Mucosa of gallbladder (tissue), 1 donor: ENCODE measurements at places on chromosomes 12 and 14. TPM values are rescaled to one million over a fixed set of nuclear protein-coding genes. Genes with fewer than 3 reads are reported as not detected.

- peak; percentile 45 for DNase-seq
Observed at GRCh38 chr12:105748806-105749600, 389.8 kb downstream of the NUAK1 start.

DNA sequence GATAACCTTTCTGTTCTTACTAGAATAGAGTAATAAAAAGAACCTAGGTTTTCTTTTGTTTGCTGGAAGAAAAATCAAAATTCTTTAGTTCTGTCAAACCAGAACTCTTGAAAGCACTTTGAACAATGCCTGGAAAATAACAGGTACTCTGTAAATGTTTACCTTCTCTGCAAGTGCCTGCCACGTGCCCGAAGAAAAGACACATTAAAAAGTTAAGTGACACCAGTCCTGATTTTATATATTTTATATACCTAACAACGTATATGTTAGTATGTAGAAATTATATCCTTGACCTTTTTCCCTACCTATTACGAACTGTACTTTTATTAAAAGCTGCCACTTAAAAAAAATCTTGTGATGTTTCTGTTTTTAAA is 976 bp downstream of the THAP2 start:
- DNase-seq = no peak

The EML5 gene
- 1.7 TPM for total RNA-seq

DNA sequence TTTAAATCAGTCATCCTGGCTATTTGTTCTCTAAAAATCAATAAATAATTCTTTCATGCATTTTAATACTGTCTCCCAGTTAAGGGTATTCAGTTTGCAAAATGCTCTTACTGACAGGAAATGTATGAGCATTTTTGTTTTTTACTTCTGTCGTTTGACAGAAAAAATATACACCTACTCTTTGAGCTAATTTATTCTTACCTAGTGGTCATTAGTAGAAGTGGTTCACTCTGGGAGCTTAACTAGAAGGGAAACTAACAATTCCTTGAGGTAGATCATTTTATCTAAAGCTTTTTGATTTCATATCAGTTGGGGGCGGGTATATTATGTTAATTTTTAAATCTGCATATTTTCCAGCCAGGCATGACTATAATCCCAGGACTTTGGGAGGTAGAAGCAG is 33.8 kb upstream of the PAPLN start:
- no peak for DNase-seq

DNA sequence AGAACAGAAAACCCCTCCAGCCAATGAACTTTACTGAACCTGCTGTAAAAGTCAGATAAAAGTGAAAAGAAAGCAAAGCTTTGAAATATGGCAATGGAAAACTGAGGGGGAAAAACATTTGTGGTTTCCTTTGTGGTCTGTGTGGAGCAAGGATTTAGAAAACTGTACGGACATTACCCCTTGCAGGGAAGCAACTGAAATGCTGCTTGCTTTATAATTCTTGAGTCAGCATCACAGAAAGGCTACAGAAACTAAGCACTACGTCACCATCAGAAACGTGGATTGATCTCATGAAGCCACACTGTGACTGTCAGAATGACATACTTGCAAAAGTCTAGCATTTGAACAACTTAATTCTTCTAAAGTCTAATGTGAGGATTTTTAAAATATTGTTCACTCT is 2.4 kb upstream of the KCNC2 start:
- DNase-seq = no peak

The WNT1 gene
- total RNA-seq = 0.29 TPM

DNA sequence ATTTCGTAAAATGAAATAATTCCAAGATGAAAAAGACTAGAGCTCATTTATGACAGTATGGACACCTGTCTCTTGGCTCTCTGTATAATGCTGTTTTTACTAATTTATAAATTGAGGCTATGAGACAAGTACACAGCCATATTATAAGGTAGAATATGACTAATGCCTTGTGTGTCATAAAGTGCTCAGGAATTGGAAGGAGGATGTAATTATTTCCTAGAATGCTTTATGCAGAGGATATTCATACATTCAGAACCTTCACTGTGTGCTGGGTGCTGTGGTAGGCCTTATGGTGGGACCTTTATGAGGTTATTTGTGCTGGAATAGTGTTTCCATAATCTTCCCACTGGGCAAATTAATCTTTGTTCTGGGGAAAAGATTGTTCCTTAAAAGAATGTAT is 13.3 kb downstream of the PCNX1 start:
- no peak for DNase-seq

DNA sequence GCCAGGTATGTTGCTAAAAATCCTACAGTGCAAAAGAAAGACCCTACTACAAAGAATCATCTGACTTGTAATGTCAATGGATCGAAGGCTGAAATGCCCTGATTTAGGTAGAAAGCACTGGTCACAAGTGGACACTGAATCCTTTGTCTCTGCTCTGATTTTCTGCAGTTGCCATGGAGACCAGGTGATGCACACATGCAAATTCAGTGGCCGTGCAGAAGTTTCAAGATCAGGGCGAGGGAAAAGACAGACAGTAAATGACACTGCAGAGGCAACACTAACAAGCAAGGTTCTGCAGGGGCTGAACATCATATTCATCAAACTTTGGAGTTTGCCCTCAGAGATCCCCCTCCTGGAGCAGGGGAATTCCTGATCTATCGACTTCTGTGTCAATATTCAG is 370.3 kb upstream of the TMEM132C start:
- DNase-seq = no peak

The TMPRSS12 gene
- total RNA-seq = not detected

DNA sequence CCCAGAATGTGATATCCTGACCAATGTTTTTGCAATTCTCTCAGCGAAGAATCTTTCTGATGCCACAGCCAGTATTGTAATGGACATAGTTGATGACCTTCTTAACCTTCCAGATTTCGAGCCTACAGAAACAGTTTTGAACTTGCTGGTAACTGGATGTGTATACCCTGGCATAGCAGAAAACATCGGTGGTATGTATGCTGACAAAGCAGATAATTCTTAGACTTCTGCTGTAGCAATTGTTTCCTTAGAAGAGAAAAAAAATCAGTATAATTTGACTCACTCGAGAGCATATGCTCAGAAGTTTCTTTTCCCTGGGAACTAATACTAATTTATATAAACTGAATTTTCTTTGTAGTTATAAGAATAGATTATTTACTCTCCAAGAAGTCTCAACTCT is 58.2 kb downstream of the UTP20 start:
- DNase-seq = no peak

DNA sequence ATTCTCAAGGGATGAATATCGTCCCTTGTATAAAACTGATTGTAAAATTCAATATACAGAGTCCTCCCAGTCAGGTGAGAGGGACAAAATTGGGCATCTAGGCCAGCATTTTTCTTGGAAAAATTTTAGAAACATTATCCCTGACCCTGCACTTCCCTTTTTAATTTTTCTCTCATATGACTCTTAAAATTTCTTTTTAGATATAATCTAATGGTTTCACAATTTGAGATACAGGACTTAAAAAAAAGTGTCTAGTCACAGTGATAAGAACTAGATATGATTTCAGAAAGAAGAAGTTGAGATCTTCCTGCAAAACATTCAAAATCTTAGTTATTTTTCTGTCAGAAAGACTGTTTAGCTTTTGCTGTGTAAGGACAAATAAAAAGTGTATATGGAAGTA is 270.8 kb upstream of the PPFIA2 start:
- DNase-seq = no peak

DNA sequence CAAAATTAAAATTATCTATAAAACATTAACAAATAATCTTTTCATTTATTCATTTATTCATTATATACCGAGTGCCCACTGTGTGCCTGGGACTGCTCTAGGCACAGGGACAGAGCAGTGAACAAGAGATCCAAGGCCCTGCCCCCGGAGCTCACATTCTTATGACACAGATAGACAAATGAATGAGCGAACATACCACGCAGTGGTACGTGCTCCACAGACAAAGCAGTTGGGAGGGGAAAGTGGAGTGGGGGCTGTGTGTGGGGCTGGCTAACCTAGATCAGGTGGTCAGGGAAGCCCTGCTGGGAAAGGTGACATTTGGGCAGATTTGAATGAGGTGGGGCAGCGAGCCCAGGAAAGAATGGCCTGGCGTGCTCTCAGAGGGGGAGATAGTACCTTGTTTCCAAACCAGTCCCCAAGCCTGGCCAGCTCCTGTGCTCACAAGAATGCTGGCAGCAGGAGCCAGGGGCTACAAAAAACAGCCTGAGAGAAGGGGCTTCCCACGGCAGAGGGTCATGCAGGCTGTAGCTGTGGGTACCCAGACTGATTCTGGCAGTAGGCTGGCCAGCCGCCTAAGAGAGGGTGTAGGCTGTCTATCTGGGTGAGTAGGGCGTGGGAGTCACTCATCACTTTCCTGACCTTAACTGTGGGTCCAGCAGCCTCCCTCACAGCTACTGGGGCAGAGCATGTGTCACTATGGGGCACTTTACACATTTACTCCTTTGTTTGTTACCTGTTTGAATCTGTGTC is 57.8 kb upstream of the ACTN1 start:
- DNase-seq = no peak

GRCh38 chr12:8905546-8905945 is 8.8 kb upstream of the PHC1 start:
- DNase-seq = no peak

DNA sequence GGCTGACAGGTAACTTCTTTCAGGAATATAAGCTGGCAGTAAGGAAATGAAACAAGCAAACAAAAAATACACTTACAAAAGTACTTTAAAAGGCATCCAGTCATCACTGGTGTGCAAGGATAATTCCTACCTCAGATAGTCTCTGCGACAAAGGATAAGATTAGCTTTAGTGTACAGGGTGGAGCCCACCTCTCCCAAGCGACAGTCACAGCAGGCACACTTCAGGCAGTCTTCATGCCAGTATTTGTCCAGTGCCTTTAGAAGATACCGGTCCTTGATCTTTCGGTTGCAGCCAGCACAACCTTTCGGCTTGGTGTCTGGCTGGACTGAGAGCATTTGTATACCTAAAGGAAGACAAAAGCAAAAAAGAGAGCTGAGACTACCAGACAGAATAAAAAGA is 5.4 kb downstream of the LMO3 start:
- DNase-seq = no peak

DNA sequence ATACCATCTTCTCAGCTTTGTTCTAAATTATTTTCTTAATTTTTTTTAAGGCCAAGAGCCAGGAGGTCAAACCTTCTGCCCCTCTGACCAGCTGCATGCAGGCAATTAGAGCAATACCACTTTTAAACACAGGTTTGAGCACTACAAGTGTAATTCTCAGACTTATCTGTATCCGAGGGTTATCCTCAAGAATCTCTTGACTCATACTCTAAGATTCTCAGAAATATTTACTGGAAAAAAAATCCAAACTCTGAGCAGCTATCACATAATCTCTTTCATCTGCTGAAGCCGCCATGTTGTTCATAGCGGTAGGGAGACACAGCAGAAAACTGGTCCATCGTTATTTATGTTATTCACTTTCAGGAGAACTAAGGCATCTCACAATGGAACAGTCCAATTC is 27.4 kb upstream of the PTHLH start:
- DNase-seq = no peak

DNA sequence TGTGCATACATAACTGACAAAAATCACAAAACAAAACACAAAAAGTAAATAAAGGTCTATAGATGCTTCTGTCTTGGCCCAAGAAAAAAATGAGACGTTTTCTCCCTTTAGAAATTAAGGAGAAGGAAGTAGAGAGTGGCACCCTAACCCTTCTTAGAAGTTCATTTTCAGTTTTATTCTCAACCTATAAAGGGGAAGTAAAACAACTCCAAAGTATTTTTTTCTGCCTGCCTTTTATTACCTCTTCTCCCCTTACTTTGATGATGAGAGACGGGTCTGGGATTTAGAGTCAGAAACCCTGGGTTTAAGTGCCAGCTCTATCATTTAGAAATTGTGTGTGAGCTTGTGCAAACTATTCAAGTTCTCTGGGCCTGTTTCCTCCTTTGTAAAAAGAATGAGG is 2.8 kb downstream of the PRIM1 start:
- DNase-seq = no peak

The SELPLG gene
- total RNA-seq = 22.4 TPM

- peak; percentile 41 for DNase-seq
Observed at GRCh38 chr12:1282670-1283315, 291.8 kb downstream of the ERC1 start.

GRCh38 chr12:89276860-89277259 is 75.4 kb downstream of the DUSP6 start:
- DNase-seq = no peak

DNA sequence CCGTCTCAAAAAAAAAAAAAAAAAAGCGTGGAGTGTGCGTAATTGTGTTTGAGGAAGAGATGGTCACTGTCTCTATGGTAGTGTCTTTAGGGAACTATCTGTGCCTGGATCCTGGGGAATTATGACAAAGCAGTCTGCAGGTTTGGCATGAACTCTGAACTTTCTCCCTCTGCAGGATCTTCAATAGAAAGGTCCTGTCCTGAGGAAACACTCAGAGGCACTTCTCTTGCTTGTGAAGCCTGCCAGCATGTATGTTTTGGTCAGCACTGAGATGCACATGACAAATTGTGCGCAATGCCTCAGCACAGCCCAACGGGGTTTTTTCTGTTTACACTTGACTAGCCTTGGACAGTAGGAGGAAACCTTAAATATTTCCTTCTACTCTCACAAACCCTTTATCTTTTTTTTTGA is 46.6 kb downstream of the ATF7 start:
- no peak for DNase-seq

The HOXC5 gene
- not detected for total RNA-seq

DNA sequence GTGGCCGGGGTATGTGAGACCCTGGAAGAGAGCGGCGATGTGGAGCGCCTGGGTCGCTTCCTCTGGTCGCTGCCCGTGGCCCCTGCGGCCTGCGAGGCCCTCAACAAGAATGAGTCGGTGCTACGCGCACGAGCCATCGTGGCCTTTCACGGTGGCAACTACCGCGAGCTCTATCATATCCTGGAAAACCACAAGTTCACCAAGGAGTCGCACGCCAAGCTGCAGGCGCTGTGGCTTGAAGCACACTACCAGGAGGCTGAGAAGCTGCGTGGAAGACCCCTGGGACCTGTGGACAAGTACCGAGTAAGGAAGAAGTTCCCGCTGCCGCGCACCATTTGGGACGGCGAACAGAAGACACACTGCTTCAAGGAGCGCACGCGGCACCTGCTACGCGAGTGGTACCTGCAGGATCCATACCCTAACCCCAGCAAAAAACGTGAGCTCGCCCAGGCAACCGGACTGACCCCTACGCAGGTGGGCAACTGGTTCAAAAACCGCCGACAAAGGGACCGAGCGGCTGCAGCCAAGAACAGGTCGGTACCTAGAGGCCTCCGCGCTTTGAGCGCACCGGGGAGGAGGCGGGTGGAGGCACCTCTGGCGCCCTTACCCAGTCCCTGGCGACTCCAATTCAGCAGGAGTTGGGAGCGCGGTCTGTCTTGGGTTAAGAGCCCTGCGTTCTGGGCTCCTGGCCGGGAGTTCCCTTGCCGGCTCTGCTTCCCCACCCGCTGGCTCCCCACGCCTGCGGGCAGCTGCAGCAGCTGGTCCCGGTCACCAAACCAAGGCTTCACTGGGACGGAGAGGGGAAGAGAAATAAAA is 700 bp downstream of the SIX6 start:
- no peak for DNase-seq

- no peak for DNase-seq
Observed at GRCh38 chr14:44135972-44136371, 371.1 kb downstream of the FSCB start.

The DPPA3 gene
- not detected for total RNA-seq
